ENCODE measurements at places on chromosomes 12 and 14.

DNA sequence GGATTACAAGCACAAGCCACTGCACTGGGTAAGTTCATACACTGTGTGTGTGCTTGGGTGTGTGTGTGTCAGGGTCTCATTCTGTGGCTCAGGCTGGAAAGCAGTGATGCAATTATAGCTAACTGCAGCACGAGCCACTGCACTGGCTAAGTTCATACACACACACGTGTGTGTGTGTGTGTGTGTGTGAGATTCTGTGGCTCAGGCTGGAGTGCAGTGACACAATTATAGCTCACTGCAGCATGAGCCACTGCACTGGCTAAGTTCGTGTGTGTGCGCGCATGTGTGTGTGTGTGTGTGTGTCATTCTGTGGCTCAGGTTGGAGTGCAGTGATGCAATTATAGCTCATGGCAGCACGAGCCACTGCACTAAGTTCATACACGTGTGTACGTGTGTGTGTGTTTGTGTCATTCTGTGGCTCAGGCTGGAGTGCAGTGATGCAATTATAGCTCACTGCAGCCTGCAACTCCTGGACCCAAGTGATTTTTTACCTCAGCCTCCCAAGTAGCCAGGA, 85.4 kb downstream of the HECTD1 start:
- DNase-seq, result peak; percentile 9

DNA sequence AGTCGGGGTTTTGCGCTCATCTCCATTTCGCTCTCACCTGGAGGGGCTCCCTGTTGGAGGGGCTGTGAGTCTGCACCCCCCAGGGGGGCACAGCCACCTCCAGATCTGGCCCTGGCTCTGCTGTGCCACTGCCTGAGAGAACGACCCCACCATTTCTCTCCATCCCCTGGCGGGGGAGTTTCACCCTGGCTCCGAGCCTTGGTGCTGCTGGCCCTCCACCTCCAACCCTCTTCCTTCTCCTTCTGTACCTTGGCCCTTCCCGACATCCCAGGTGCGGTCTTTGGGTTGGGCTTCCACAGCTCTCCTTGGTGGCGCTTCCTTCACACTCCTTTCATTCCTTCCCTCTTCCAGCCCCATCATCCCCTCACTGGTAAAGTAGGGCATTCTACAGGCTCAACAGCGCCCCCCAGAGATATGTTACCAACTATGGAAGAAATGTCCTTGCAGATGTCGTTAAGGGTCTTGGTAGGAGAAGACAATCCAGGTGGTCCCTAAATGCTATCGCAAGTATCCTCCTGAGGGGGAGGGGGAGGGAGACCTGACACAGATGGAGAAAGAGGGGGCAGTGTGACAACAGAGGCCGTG, 16.3 kb downstream of the SERPINA1 start:
- no peak for DNase-seq

GRCh38 chr14:30906752-30907658, 32.6 kb downstream of the COCH start:
- no peak for DNase-seq

- peak; percentile 99 for DNase-seq
These were observed 192.9 kb downstream of the C12orf75 start for GRCh38 chr12:105523164-105524057.

GRCh38 chr14:74579447-74580274, 32.4 kb downstream of the LTBP2 start:
- DNase-seq, result peak; percentile 78

DNA sequence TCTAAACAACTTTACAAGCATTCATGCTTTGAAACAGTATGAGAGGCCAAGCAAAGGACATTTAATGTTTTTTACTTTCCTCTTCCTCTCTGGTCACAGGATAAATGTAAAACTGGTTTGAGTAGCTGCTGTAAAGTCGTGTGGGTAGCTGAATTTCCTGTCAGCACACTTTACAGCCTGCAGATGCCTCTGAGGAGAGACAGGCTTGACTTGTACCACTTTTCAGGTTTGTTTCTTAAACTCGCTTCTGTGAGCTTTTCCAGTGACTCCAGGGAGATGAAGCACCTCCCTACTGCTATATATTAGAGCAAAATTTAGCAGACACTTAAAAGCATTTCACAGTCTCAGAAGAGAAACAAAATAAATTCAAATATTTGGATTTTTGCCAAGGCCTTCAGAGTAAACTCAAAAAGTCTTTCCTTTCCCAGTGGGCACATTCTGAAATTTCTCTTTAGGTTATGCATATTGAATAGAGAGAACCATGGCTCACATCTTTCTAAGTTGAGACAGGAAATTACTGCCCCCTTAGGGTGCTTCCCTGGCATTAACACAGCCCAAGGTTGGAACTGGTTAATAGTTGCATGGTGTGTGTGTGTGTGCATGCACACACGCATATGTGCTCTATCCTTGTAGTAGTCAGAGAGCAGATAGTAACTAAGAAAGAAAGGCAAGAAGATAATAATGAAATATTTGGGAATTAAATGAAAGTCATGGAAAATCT, 557.3 kb upstream of the MIS18BP1 start:
- DNase-seq, result no peak

DNA sequence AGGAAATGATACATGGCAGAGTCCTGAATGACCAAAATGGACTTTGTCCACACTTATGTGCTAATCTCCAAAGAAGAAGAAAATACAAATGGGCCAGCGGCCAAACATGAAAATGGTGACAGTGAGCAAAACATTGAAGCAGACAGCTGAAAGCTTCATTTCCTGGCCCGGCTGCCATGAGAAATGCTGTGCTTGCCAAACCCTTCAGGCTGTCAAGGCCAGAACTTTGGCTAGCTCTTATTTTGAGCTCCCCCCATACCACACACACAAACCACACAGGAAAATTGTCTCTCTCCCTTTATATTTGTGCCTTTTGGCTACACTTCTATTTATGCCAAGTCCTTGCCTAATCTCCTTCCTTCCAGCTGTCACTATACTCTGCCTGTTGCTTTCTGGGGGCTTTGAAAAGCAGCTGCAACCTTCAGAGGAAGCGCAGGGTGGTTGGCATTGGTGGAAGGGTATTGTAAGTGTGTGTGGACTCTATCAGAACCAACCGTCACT, 323.8 kb downstream of the RAD51B start:
- DNase-seq, result peak; percentile 29

DNA sequence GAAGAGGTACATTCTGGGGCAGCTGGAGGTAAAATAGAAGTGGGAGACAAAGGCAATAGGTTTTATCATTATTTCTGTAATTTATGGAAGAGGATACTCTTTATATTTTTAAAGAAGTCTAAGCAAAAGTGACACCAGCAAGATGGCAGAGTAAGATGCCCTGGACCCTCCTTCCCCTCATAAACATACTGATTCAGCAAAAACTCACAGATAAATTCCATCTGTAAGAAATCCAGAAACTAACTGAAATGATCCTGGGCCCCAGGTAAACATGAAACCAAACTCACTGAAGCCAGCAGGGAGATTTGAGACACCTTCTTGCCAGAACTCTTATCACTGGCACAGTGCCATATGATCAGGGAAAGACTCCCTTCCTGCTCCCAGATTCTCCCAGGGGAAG, 79.9 kb downstream of the GCH1 start:
- no peak for DNase-seq

DNA sequence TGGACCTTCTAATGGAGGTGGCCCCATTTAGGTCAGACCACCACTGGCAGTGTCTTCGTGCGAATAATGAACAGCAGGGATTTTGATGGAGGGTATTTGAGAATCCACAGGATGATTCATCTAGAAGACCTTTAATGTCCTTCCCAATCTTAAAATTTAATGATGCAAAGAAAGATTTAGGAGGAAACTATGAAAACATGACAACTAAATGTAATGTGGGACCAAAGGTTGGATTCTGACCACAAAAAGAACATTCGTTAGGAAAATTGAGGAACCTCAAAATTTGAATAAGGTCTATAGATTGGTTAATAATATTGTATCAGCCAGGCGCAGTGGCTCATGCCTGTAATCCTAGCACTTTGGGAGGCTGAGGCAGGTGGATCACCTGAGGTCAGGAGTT, 78.2 kb upstream of the TMPO start:
- no peak for DNase-seq

DNA sequence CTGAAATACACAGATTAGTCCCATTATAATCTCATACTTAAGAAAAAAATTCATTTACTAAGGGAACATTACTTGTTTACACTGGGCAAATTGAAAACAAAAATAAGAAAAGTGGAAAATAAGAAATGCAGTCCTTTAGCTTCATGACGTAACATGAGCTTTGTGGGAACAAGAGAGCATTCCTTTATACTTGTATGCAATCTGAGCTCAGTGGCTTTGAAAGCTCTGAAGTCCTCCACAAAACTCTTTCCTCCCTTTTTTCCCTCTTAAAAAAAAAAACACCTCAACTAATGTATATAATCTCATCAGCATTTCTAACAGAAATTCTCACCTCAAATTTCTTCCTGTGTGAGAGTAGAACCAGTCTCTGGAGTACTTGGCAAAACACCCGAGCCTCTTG, 76.9 kb upstream of the OTX2 start:
- DNase-seq, result no peak

DNA sequence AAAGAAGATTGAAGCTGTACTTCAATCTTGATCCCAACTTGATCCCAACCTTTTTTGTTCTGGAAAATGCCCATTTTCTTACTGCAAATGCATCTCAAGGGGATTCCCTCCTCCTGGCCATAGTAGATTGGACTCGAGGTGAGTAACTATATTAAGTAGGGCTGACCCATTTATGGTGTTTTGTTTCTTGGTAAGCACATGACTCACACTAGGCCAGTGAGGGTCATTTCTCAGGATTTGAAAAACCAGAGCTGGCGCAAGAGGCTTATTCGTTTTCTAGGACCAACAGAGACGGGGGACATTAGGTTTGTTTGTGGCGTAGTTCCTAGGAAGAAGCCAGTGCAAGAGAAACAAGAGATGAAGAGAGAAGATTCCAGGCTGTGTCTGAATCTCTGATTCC, 51.4 kb downstream of the MRPL42 start:
- DNase-seq, result peak; percentile 48

GRCh38 chr12:55446326-55446725, 2.5 kb downstream of the OR6C2 start:
- no peak for DNase-seq

- DNase-seq, result no peak
These were observed 37.8 kb upstream of the FICD start for GRCh38 chr12:108477055-108477880.

- no peak for DNase-seq
These were observed 311.8 kb upstream of the CLEC14A start for GRCh38 chr14:38567703-38568102.

GRCh38 chr14:20935303-20935984, 19.8 kb upstream of the RNASE2 start:
- DNase-seq, result no peak

- DNase-seq, result no peak
These were observed 357.2 kb downstream of the SEC23A start for GRCh38 chr14:38745861-38746260.

GRCh38 chr12:120237360-120238171, 28.0 kb downstream of the PXN start:
- DNase-seq, result peak; percentile 90

GRCh38 chr12:108696111-108696995, 35.0 kb downstream of the CORO1C start:
- DNase-seq, result peak; percentile 92

DNA sequence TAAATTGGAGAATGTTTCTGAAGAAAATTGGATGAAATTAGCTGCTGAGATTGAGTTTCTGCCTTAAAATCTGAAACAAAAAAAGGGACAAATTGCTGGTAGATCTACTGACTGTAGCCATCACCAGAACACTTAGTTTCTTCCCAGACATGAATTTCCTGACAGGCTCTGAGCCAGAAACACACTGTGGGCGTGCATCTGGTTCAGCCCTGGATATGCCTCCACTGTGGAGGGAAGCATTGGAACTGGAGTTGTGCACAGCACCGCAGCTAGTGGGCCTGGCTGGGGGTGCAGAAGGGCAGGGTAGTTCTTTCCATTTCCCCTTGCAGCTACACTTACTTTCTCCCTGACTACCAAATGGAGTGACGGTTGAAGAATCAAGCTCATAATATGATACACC, 31.2 kb downstream of the CREBL2 start:
- no peak for DNase-seq

GRCh38 chr12:29719381-29719780, 64.4 kb downstream of the TMTC1 start:
- no peak for DNase-seq

DNA sequence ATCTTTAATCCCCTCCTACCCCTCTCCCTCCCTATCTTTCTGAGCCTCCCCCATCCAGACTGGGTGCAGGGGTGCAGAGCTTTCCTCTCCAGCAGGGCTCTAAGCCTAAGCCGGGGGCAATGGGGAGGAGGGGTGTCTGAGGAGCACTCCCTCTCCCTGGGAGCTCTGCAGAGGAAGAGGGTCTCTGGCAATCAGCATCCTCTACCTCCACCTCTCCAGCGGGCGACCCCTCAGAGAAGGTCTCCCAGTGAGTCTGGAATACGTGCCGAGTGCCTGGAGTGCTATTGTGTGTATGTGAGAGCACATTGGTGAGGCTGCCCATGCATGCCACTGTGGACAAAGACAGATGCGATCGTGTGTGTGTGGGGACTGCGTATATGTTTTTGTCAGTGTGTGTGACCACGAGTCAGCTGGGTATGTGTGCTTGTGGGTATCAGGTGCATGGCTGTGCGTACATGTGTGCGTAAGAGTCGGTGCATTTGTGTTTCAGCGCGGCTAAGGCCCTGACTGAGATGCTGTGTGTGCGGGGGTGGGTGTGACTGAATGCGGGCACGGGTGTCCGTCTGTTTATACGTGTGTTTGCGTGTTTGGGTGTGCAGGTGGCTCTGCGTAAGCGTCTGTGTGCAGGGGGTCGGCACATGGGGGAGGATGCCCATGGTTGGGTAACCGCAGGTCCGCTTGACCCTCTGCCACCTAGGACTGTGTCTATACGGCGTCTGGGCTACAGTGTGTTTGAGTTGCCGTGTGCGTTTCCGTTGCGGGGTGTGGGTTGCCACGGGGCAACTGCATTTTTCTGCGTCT, 905 bp upstream of the DLK1 start:
- no peak for DNase-seq

DNA sequence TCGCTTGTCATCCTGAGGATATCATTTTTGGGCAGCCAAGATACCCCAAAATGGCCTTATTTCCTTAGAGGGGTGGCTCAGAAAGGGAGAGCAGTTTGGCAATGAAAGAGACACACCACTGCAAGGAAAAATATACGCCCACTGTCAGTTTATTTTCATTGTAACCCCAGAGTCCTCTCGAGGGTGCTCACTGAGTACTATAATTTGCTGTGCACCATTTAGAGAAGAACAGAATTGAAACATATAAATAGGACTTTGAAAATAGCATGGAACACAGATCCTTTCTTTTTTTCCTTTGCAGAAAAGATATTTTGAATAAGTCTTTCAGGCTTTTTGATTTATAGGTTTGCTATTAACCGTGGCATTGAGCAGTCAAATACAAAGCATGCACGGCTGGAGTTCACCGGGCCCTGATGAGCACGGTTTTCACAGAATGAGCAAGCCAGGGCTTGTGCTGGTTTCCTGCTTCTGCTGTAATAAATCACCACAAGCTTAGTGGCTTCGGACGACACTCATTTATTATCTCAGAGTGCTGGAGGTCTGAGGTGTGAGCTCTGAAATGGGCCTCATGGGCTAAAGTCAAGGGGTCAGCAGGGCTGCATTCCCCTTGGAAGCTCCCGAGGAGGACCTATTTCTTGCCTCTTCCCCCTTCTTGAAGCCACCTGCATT, 152.3 kb downstream of the ZNF664 start:
- no peak for DNase-seq

Data from fibroblast of skin of back (primary cell).